Renal pelvis (tissue), 12 donors: ENCODE measurements at places on chromosomes 11 and 22. TPM values are rescaled to one million over a fixed set of nuclear protein-coding genes. Genes with fewer than 3 reads are reported as not detected.

TOLLIP gene
- polyA plus RNA-seq: 42.2 TPM

RNASEH2C gene
- polyA plus RNA-seq: 51.3 TPM

ZFP91 gene
- polyA plus RNA-seq: 63.1 TPM

TRIM22 gene
- polyA plus RNA-seq: 10.8 TPM

KIRREL3 gene
- polyA plus RNA-seq: 1.8 TPM

CELSR1 gene
- polyA plus RNA-seq: 29.4 TPM

SCARF2 gene
- polyA plus RNA-seq: 24.3 TPM

ANKK1 gene
- 0.33 TPM for polyA plus RNA-seq

LRRC32 gene
- polyA plus RNA-seq: 68.0 TPM

TNNT3 gene
- polyA plus RNA-seq: 12.5 TPM

MS4A6A gene
- 17.4 TPM for polyA plus RNA-seq

GRCh38 chr22:42855211-42855610 lies 1.9 kb downstream of the ARFGAP3 start:
- no peak for DNase-seq

DNA sequence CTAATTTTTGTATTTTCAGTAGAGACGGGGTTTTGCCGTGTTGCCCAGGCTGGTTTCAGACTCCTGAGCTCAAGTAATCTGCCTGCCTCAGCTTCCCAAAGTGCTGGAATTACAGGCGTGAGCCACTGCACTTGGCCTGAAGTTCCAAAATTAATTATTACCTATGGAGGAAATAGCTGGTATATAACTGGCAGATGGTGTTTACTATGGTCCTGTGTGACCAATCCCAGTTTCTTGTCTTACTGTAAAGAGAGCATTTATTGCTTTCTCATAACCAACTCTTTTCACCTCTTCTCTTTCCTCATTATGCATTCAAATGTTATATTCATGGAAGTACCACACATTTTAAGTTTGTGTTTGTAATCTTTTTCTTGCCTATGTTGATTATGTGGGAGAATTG lies 24.2 kb upstream of the ACAT1 start:
- DNase-seq: no peak

DNA sequence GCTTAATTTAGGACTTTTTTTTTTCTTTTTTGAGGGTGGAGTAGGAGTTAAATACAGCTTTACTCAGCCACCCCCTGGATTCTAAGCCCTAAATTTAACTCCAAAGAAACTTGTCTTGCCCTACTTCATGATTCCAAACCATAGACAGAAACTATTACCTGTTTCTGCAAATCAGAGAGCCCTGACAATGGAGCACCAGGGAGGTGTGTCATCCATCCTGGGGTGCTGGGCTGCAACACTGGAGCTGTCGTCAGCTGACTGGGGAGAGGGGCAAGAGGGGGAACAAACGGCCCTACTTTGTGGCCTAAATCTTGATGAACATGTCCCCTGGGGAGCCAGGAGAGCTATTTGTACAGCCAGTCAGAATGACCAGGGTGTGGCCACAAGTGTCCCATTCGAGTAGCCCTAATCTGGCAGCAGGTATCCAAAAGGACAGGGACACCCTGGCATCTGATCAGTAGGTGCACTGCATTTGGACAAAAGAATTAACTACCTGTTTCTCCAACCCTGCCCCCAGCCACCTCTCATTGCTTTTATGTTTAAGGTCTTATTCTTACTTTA lies 50.8 kb downstream of the PLEKHA7 start:
- DNase-seq: no peak

DNA sequence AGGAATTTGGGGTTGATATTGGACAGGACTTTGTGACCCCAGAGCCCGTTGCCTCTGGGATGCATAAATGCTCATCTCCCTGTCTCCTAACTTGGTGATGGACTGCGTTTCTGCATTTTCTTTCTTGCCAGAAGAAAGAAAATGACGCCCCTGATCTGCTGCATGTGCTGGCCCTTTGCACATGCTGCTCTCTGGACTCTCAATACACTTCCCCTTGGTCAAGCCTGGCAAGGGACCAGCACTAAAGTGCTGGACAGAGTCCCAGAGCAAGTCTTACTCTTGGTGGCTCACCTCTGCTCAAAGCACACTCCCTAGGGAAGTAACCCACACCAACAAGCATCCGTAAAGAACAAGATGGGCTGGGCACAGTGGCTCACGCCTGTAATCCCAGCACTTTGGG lies 40.7 kb downstream of the MYH9 start:
- no peak for DNase-seq

DNA sequence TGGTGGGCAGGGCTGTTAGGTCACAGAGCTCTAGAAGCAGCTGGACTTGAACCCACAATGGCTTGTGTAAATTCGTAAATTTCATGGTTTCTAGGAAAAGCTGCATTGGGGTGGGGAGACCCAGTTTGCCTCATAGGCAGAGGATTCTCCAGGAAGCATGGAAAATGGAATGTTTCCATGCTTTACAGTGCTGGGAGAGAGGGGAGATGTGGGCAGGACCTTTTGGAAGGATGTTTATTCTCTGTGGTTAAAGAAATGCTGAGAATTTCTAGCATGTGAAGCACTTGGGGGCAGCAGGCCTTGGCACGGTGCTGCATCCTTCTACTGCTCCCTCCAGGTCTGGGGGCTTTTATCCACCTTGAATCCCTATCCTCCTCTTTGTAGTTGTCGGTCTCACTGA lies 46.3 kb downstream of the TRAF6 start:
- no peak for DNase-seq

DNA sequence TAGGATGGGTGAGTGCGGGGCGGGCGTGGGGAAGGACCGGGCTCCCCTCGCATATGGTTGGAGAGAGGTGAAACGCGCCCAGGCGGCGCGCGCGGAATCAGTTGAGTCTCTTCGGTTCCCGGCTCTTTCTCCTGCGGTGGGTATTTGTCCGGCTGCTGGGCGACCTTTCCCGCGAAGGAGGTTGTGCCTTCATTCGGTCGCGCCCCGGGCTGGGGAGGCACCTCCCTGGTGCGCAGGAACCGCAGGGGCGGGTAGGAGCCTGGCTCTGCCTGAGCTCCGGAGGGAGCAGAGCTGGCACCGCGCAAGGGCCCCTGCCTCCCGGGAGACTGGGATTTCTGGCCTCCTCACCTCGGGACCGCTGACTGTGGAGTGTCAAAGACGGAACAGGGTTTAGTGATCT lies 27.5 kb downstream of the SAA4 start:
- no peak for DNase-seq

- no peak for DNase-seq
Measured at GRCh38 chr22:26416670-26417276, 12.3 kb upstream of the ASPHD2 start.

DNA sequence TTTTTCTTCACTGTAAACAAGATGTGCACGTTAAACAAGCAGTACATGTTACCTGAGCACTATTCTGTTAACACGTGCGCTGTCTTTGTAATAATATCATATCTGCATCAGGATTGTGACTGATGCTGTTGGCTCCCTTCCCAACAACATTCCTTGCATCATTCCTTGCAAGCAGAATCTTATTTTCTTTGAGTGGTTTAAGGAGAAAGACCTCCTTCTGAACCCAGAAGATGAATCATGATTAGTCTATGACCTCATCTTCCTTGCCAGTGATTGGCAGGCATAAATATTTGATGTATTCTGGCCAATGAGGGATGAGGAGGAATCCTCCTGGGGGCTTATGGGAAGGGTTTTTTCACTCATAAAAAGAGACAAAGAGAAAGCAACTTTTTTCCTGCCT lies 46.2 kb downstream of the C11orf71 start:
- DNase-seq: no peak

- no peak for DNase-seq
Measured at GRCh38 chr11:13262096-13262495, 15.5 kb upstream of the BMAL1 start.

GRCh38 chr22:19446603-19447329 lies 745 bp downstream of the C22orf39 start:
- no peak for DNase-seq

DNA sequence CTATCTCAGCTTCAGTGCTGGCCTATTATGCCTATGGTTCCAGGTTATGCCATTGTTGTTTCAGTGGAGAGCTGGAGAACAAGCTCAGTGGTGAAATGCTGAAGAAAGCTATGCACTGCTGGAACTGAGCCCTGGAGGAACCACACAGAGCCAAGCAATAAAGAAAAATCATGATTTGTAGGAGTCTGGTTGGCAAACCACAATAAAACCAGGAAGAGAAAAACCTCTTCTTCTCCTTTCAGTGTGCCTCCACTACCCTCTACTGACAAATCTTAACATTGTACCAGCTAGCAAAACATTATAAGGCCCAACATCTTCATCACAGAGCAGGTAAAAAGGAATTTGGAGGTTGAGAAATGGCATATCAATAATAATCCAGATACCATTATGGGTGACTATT lies 5.3 kb downstream of the OR51F2 start:
- peak; percentile 16 for DNase-seq
